HT1080 (cell line): ENCODE measurements at places on chromosomes 4 and X. TPM values are rescaled to one million over a fixed set of nuclear protein-coding genes. Genes with fewer than 3 reads are reported as not detected.
A peak's percentile ranks its signal among the peaks of the same experiment; 100 is the strongest.

- DNase-seq: no peak
Observed at GRCh38 chr4:17082186-17082585, 183.7 kb upstream of the LDB2 start.

GRCh38 chr4:52824603-52825459 is 37.3 kb upstream of the RASL11B start:
- DNase-seq: no peak

Gene ZDHHC15
- not detected in 2 replicates for total RNA-seq

DNA sequence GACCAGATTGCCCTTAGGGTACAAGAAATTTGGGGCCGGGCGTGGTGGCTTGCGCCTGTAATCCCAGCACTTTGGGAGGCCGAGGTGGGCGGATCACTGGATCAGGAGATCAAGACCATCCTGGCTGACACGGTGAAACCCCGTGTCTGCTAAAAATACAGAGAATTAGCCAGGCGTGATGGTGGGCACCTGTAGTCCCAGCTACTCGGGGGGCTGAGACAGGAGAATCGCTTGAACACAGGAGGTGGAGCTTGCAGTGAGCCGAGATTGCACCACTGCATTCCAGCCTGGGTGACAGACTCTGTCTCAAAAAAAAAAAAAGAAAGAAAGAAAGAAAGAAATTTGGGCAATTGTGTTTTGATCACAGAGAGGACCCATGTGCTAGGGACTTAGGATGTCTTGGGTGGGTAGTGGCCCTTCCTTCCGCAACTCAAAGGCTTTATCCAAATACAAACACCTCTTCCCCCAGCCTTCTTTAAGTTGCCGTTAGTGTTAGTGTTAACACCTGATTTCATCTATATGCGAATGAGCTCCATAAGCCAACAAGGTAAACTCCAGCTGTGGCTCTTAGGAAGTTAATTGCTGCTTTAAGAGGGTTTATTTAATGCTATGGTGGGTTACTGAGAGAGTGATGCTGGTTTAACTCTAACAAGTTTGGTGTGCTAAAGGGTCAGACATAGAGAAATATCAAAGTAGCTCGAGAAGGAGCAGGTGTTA is 8.6 kb upstream of the CCDC110 start:
- no peak for DNase-seq

Gene MMRN1
- not detected in 2 replicates for total RNA-seq

DNA sequence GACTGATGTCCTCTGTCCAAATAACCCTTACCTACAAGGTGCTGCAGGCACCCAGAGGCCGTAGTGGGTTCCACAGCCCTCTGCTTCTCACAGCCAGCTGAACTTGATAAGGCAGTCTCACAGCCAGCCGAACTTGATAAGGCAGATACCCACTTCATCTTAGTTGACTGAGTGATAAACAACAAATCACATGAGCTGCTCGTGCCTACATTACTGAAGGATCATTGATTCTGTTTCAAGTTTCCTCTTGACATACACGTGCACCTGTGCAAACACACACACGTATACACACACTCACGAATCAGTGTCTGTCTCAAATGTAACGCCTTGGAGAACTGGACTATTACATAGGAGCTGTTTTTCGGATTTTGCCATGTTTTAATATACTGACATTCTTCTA is 276.3 kb downstream of the DCTD start:
- DNase-seq: no peak

GRCh38 chr4:90030202-90030601 is 97.0 kb upstream of the CCSER1 start:
- no peak for DNase-seq

Gene FRMPD4
- total RNA-seq: 0.19 and 0.37 TPM in 2 replicates

GRCh38 chrX:23845351-23845817 is 62.4 kb downstream of the APOO start:
- no peak for DNase-seq

- DNase-seq: no peak
Observed at GRCh38 chr4:2332976-2333319, 71.0 kb upstream of the MXD4 start.

- DNase-seq: no peak
Observed at GRCh38 chr4:140448830-140449229, 21.4 kb upstream of the CLGN start.

DNA sequence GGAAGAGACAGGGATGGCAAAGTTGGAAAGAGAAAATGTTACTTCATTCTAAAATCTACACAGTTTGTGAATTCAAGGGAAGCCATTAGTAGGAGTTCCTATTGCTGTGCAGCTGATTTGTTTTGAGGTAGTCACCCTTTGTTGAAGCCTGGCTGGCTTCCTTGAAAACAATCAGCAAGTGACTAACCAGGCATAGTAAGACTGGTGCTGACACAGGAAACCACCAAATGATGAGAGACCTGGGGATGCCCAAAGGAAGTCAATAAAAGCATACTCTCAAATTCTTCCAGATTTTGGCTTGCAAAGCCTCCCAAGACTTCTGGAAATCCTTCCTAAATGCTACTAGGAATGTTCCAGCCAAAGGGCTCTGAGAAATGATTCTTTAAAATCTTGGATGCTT is 23.9 kb upstream of the PRDM8 start:
- peak; percentile 89 for DNase-seq

Gene RRH
- total RNA-seq: 0.17 TPM in 1 of 2 replicates, not detected in the other

Gene ADGRG2
- total RNA-seq: 0.06 TPM in 1 of 2 replicates, not detected in the other

Gene MAGEA9B
- 0.50 and 0.93 TPM in 2 replicates for total RNA-seq

Gene PPARGC1A
- 1.6 and 2.1 TPM in 2 replicates for total RNA-seq

DNA sequence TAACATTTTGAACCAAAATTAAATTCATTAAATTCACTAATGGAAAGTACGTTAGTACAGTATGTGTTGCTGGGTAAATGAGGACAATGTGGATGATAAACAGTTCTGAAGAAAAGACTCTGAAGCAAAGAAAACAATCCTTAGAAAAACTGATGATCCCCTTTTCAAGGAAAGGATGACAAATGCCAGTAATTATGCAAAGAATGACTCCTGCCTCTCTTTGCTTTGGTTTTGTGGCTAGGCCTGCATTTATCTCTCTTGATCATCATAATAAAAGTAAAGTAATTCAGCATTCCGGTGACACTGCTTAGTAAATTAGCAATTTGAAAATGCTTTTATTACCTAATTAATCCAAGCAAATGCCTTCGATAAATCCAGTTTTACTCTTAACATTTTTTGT is 652.2 kb upstream of the DIPK2B start:
- peak; percentile 39 for DNase-seq

Gene EGF
- 2.0 and 3.5 TPM in 2 replicates for total RNA-seq

- no peak for DNase-seq
Observed at GRCh38 chr4:184428787-184429186, 45.6 kb downstream of the IRF2 start.

- no peak for DNase-seq
Observed at GRCh38 chr4:5722328-5722727, 11.3 kb downstream of the EVC start.

DNA sequence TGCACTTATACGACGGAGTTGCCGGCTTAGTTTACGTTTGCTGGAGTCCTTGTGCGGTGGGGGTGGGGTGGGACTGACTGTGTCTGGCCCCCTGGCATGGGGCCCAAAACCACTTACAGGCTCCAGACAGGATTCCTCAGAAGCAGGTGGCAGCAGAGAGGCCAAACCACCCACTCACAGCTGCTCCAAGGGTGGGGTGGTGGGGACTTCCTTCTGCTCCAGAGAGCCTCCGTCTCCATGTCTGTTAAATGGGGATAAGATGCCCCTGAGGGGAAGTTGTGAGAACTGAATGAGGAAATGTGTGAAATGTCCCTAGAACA is 36.7 kb downstream of the PSAPL1 start:
- DNase-seq: peak; percentile 55

GRCh38 chrX:76420237-76420636 is 7.3 kb upstream of the MAGEE1 start:
- DNase-seq: no peak

DNA sequence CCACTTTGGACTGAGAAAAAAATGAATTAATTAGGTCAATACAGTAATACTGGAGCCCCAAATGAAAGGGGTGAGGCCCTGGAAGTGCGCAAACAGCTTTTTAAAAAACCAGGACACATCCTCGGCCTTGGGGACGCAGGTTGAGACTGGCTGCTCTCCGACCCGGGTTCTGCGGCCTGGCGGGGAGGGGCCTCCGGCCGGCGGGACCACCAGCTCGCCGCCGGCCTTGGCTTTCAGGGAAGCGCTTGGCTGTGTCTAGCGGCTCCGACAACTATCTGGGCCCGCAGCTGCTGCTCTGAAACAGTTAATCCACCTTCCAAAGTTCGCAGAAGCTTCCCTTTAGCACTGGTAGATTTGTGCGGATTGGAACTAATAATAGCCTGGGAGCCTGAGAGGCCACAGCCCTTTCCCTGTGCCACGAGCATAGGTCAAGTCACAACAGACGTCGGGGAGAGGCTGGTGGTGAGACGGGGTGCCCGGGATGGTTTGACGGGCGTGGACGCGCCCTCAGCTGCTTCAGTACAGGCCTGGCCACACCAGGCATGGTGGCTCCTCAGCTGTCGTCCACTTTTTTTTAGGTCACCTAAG is 1.1 kb upstream of the SEL1L3 start:
- no peak for DNase-seq

GRCh38 chrX:120575379-120576114 is 14.8 kb upstream of the CUL4B start:
- DNase-seq: peak; percentile 2
